ENCODE measurements at places on chromosomes 16 and 17.

DNA sequence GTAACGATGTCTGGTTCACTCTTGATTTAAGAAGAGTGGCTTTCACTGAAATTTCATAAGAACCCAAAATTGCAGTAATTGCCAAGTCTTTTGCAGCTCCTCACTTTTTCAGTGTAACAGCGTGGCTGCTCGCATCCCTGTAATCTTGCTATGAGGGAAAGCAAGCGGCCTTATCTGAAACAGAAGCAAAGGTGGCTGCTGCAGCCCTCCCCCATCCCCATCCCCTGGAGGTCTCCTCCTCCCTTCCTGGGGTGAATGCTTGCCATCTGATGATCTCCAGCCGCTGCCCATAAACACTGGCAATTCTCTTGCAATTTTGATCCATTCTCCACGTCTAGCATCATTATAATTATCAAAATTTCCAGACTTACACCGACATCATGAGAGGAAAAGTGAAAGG is 182.5 kb upstream of the ASIC2 start:
- DNase-seq = no peak

- DNase-seq = no peak
Measured at GRCh38 chr16:75225678-75226515, 7.1 kb downstream of the CTRB1 start.

DNA sequence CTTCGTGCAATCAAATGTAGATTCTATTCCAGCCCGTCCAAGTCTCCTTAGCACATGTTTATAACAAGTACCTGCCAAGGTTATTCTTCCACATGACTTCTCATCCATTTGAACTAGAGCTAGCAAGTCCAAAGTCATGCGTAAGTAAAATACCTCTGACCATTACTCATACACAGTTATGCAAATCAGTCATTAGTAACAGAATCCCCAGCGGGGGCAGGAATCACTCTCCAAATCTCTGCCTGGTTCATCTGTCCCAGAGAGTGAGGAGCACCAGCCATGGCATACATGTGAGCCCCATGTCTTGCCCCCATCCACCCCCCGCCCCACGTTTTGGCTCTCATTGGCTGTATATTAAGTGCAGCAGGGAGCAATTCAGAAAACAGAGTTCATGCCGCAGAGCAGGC is 27.7 kb downstream of the SRL start:
- no peak for DNase-seq

- DNase-seq = no peak
Measured at GRCh38 chr17:7803981-7804380, 30.0 kb upstream of the KDM6B start.

DNA sequence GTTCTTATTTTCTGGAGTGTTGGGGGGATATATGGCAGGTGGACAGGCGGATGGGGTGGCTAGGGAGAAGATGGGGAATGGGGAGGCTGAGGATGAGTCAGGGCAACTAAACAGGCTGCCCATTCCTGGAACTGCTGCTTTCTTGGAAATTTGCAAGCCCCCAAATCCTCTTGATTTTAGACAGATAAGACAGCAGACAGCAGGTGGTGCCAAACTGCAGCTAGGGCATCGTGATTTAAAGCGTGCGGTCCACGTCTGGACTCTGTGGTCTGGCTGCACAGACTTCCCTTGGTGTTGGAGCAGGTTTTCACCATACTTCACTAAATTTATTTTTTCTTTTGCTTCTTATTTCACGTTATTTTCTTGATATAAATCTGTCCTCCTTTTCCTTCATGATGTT is 10.9 kb upstream of the KRT24 start:
- no peak for DNase-seq

GRCh38 chr17:16377941-16378341 is 3.0 kb upstream of the UBB start:
- DNase-seq = no peak

- DNase-seq = no peak
Measured at GRCh38 chr17:55743103-55743679, 7.7 kb upstream of the PCTP start.

Data from mesothelial cell of epicardium (in vitro differentiated cells).